ENCODE measurements at places on chromosomes 3 and 15. TPM values are rescaled to one million over a fixed set of nuclear protein-coding genes. Genes with fewer than 3 reads are reported as not detected.

The CHCHD6 gene
- 19.5 TPM for total RNA-seq

The ST8SIA2 gene
- 11.8 TPM for total RNA-seq

The UBE2E1 gene
- 159 TPM for total RNA-seq

The MYD88 gene
- 3.4 TPM for total RNA-seq

The CLRN1 gene
- 0.22 TPM for total RNA-seq

The GABRB3 gene
- 89.0 TPM for total RNA-seq

The IQCF5 gene
- total RNA-seq: not detected

The SLC22A13 gene
- total RNA-seq: 0.24 TPM

The MGLL gene
- 0.07 TPM for total RNA-seq

DNA sequence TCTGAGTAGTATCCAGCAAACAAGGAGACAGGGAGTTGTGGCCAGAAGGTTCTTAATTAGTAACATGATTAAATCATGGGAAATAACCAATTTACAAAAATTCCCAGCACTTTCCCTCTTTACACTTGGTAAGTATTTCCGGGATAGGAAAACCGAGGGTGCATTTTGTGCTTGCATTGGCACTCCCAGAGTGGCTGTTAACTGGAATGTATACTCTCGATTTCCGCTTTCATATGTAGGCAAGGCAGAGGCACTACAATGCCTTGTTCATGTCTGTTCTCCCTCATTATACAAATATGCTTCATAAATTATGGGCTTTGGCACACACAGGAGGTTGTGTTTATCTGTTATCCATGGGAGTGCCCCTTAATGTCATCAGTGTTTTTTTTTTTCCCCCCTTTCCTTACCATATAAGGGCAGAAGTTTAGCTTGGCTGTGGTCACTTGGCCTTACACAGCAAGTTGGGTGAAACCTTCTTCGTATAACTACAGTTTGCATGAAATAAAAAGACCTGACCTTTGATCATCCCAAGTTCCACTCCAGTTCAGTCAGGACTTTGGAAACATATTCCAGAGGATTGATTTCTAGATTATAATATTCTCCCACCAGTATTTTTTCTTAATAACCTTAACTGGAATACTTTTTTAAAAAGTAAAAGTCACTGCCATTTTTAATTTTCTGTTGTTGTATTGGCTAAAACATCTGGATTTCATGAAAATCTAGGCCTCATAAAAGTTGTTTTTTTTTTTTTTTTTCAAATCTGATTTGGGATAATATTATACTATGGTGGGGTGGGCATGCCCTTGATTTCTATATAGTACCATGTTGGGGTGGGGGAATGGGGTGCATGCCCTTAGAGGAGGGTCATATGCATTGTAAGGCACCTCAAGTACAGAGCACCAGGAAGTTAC, 8.9 kb downstream of the TPM1 start:
- no peak for DNase-seq

- DNase-seq: no peak
Measured at GRCh38 chr3:10281951-10282350, 10.8 kb downstream of the GHRL start.

- DNase-seq: peak; percentile 86
Measured at GRCh38 chr15:96333131-96334016, 2.9 kb downstream of the NR2F2 start.

GRCh38 chr3:112773864-112774263, 72.8 kb downstream of the CD200R1L start:
- no peak for DNase-seq

- DNase-seq: no peak
Measured at GRCh38 chr3:132283916-132284405, 33.2 kb upstream of the ACP3 start.

DNA sequence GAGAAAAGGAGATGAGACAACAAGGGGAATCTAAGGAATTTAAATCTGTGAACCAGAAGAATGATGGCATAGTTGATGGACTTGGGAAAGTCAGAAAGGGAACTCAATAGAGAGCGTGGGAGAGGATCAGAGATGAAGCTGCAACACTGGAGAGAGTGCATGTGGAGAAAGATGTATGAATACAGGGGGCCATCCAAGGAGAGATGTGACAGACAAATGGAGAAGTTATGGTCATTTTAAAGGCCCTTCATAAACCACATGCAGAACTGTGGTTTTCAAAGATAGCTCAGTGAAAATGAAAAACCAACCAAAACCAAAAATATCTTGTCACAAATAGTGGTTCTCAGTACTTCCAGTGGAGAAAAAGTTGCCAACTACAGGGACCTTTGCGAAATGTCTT, 265.2 kb downstream of the SUCLG2 start:
- DNase-seq: no peak

GRCh38 chr15:36175741-36176291, 403.6 kb upstream of the CDIN1 start:
- no peak for DNase-seq

DNA sequence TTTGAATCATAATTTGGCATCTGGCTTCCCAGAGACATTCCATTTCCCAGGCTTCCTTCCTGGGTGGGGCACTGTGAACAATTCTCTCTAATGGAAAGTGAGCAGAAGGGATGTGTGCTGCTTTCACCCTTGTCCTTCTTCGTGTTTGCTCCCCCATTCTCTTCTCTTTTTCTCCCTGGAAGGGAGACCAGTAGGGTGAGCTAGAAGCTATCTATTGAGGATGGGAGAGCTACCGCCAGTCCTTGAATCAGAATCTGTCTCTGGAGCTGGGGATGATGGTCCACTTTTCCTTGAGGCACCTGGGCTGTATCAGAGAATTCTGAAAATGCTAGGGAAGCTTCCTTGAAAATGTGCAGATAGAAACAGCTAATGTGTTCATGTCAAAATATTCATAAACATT, 453.9 kb downstream of the WDR72 start:
- no peak for DNase-seq

DNA sequence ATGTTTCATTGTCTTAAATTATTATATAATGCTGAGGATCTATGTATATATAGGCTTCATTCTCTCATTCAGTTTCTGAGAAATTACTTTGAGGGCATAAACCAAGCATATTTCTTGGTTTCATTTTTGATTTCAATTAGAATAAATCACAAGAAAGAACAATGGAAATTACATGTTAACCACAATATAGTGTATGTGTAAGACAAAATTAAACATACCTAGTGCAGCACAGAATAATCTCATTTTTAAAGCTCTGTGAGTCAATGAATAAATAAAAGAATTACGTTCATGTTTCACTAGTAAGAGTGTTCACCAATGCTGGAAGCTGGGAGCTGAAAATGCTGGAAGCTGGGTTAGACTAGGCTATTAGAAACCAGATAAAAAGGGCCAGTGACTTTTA, 72.8 kb downstream of the UBE3A start:
- DNase-seq: no peak

- DNase-seq: no peak
Measured at GRCh38 chr3:177994976-177995375, 541.3 kb upstream of the KCNMB2 start.

GRCh38 chr3:59775106-59775505, 725.3 kb upstream of the CFAP20DC start:
- DNase-seq: no peak

- no peak for DNase-seq
Measured at GRCh38 chr3:87288446-87288845, 12.1 kb upstream of the POU1F1 start.

DNA sequence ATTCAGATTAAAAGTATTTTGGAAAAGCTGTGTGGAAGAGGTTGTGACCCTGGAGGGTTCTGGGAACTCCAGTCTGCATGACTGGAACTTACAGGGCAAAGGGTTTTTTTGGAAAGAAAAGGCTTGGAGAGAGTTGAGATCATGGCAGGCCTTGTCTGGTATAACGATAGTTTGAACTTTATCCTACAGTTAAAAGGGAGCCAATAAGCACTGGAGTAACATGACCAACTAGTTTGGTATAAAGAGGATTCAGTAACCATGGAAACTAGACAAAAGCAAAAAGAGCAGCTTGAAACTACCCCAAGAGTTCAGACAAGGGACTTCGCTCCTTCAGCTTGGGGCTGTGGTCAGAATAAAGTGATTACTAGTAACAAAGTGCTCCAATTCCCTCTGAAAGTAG, 151.2 kb upstream of the TMCO5A start:
- no peak for DNase-seq

- DNase-seq: no peak
Measured at GRCh38 chr3:24457719-24458118, 36.9 kb downstream of the THRB start.

DNA sequence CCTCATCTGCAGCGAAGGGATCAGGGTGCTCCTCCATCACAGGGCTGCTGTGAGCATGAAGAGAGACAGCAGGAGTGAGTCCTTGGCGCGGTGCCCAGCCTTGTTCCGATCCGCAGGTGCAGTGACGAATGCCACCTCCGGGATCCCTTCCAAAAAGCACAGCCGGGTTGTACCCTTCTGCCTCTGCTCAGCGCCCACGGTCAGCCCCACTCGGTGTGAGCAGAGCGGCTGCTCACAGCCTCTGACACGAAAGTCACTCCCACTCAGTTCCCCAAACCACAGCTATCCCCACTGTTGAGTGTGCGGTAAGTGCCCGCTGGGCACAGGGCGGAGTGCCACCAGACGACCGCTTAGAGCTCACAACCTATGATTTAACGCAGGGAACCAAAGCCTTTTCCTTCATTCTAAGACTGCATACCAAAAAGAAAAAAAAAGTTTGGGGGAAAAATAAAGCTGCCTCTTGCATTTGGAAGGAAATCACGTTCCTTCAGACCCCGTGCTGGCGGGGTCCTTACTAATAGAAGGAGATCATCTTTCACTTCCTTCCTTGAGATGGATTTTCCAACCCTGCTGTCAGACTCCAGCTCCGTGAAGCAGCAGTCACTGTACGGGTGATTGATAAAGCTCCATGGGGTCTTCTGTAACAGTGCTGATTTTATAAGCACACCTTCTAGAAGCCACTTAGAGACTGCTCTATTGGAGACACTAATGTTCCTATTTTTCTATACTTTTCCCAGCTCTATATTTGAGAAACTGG, 34.7 kb upstream of the TUBGCP5 start:
- no peak for DNase-seq

GRCh38 chr15:64209680-64210334, 47.0 kb upstream of the PPIB start:
- no peak for DNase-seq

DNA sequence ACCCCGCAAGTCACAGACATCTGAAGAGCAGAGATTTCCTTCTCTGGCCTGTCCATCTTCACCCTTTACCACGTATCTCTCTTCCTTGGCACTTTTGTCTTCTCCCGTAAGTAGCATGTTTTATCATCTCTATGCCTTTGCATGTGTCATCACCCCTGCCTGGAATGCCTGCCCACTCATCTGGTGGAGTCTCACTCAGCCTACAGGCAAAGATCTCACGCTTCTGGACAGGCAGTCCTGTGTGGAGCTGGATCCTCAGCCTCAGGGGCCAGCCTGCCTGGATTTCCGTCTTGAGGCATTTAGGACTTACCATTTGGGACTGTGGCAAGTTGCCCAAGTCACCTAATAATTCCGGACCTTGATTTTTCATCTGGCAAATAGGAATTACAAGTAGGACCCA, 114.3 kb upstream of the CACNA2D3 start:
- peak; percentile 20 for DNase-seq

DNA sequence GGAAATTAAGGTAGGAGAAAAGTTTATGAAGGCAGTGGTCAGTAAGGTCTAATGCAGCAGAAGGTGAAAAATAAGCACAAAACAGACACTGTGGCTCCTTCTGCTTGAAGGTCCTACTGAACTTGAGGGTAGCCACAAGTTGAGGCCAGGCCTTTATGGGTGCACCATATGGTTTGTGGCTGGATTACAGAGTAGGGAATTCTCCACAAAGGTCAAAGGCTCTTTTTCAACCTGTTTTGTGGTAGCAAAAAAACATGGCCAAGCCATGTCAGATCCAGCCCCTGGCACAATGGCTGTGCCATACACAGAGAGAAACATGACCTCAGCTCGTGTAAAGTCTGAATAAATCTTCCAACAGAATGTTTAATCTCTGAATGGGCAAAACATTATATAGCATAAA, 214.0 kb downstream of the SATB1 start:
- DNase-seq: no peak

- DNase-seq: no peak
Measured at GRCh38 chr3:79843180-79843579, 75.4 kb upstream of the ROBO1 start.

DNA sequence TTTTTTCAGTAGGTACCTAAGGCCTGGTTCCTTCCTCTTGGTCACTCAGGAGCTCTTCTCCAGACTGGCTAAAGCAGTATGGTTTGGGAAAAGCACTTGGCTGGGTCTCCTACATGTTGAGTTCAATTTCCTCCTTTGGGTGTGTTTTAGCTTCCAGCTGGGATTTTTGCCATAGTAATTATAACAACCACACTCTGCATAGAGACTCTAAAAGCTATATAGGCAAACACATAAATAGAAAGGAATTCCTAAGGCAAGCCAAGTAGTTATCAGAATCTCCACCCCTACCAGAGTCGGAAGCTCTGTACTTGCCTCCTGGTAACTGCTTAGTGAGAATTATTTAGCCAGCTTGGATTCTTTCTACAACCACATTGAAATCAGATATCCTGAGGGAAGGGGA, 48.6 kb downstream of the FOXL2 start:
- DNase-seq: no peak

- DNase-seq: no peak
Measured at GRCh38 chr3:101671014-101671413, 5.9 kb downstream of the ZBTB11 start.

- DNase-seq: no peak
Measured at GRCh38 chr3:108202834-108203233, 19.4 kb downstream of the IFT57 start.

DNA sequence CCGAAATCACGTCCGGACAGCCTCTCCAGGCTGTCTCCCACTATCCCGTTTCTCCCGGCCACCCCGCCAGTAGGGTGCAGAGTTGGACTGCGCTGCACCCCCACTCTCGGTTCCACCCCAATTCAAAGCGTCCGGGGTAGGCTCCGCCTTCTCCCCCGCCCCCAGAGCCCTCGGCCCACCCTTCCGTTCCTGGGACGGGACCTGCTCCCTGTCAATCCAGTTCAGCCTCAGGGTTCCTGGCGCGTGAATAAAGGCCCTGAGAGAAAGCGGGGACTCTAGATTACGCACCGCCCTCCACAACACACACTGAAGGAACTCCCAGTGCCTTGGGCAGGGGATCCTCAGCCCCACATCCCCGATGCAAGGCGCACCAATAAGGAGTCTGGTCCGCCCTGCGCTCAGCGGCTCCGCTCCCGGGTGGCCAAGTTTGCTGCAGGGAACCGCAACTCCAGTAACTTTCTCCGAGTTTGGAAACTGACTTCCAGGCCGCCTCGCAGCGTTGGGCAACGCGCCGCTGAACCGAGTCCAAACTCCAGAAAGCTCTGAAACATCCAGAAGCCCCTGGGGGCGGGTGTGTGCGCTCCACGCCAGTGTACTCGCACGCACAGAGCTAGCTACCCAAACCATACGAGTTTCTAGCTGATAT, 1.9 kb downstream of the ADAMTS9 start:
- peak; percentile 89 for DNase-seq

Data from H7 (cell line).